Left renal pelvis (tissue), 4 donors: ENCODE measurements at places on chromosomes 7 and 10. TPM values are rescaled to one million over a fixed set of nuclear protein-coding genes. Genes with fewer than 3 reads are reported as not detected.

- no peak for DNase-seq
These were observed 315.1 kb downstream of the C7orf25 start for GRCh38 chr7:42596737-42597136.

- no peak for DNase-seq
These were observed 3.7 kb upstream of the IL2RA start for GRCh38 chr10:6065835-6066234.

- DNase-seq: no peak
These were observed 24.3 kb downstream of the RGS10 start for GRCh38 chr10:119518176-119518575.

GRCh38 chr7:148110097-148110868 is 480.3 kb upstream of the C7orf33 start:
- DNase-seq: no peak

GRCh38 chr7:156140447-156140846 is 328.2 kb upstream of the SHH start:
- no peak for DNase-seq

- DNase-seq: no peak
These were observed 137.1 kb downstream of the KMT2E start for GRCh38 chr7:105151152-105151551.

DNA sequence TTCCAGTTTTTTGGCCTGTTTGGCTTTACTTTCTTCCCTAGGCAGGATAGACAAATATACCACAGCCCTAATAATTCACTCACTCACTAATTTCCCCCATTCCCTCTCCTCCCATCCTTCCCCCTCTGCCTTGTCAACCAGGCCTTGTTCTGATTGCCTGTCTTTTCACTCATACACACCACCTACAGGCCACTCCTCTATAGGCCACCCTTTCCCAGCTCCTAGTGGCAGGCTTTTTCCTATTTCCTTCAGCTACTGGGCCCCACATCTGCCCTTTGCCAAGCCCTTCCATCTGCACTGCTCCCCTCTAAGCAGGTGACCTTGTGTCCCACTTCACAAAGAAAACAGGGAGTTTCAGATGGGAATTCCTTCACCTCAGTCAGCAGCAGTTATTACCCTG is 59.8 kb upstream of the MSRB2 start:
- no peak for DNase-seq

- no peak for DNase-seq
These were observed 18.0 kb upstream of the FGL2 start for GRCh38 chr7:77217474-77218185.

DNA sequence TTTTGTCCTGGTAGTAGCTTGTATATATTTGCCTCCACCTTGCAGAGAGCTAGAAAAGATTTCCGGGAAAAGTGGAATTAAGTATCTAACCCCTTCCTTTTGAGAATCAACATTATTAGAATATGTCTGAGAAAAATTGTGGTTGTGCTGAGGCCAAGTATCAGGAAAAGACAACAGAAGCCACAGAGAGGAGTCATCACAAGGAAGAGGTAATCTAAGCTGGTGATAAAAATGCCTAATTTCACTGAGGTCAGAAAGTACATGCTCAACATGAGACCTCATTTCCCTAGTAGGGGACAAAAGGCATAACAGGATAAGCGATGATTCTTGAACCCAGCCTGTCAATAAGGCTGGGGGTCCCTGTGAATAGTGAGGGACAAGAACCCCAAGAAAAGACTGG is 97.0 kb upstream of the PDE1C start:
- no peak for DNase-seq

DNA sequence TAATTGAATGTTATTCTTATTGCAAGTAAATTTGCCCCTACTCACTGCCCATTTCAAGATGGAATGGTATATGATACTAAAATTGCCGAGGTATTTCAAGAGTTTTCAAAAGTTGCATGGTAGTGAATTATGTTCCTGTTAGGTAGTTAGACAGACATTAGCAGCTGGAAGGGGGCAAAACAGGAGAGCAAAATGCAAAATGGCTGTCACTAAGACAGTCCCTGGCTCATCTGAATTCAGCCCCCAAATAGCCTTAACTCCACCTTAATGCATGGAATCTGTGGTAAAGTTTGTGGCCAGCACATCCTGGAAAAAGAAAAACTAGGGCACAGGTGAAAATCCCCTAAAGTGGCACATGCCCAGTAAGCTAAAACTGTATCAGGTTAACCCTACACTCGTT is 894.9 kb downstream of the NXPH1 start:
- no peak for DNase-seq

GRCh38 chr10:132593389-132593788 is 55.8 kb downstream of the INPP5A start:
- DNase-seq: no peak

DNA sequence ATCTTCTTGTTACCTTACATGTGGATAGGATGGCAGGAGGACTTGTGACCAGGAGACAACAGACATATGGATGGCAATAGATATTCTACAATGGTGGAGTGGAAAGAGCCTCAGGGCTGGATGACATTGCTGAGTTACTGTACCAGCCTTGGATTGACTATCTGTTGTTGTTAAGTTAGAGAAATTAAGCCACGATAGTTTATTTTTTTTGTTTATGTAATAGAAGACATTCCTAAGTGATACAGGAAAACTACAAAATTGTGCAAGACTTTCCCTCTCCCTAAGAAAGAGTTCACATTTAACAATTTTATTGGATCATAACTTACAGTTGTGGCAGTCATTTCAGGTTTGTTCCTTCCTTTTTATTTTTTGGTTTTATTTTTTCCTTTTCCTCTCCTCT is 230.7 kb upstream of the CACNA2D1 start:
- DNase-seq: no peak

GRCh38 chr7:79272066-79272669 is 181.3 kb downstream of the MAGI2 start:
- no peak for DNase-seq

DNA sequence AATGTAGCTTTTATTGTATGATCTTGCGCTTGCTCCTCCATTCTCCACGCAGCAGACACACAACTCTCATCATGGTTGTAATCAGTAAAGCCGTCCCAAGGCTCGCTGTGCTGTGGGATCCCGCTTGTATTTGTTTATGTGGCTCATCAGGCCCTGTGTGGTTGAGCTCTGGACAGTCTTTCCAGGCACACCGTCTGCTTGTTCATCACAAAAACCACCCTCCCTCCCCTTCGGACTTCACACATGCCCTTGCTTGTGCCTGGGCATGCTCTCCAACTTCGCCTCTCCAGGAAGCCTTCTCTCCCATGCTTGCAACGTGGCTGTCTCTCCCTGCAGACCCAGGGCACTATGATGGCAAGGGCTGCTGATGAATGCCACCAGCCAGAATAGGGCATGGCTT is 62.4 kb downstream of the HK1 start:
- no peak for DNase-seq

GRCh38 chr7:19470031-19470430 is 238.8 kb downstream of the POLR1F start:
- DNase-seq: no peak

- DNase-seq: no peak
These were observed 7.0 kb downstream of the TAX1BP1 start for GRCh38 chr7:27746978-27747377.

DNA sequence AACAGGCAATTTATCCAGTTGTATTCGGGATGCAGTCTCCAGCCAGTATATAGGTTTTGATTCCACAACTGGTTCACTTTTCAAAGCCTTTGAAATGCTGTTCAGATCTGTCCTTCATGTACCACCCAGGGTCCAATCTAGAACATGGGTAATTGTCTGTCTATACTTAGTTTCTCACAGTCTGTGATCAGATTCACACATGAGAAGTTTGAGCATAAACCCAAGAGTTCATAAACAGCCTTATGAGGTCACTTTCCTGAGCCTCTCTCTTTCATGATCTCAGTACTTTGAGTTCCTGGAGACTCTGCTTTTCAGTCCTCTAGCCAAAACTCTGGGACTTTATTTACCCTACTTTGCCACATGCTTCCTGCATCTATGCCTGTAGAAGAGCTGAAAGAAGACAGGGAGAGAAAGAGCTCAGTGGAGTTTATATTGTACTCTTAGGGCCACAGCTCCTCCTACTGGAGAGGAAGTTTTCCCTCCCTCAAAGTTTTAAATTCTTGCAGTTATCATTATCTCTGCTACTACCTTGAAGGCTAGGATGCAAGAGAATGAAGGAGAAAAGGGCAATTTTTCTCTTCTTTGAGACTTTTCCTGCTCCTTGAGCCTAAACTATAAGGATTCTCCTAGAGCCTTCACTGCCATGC is 172.0 kb downstream of the ZEB1 start:
- DNase-seq: no peak

GRCh38 chr7:32871624-32872371 is 19.8 kb downstream of the KBTBD2 start:
- no peak for DNase-seq

- no peak for DNase-seq
These were observed 33.5 kb downstream of the AHR start for GRCh38 chr7:17331891-17332501.

DNA sequence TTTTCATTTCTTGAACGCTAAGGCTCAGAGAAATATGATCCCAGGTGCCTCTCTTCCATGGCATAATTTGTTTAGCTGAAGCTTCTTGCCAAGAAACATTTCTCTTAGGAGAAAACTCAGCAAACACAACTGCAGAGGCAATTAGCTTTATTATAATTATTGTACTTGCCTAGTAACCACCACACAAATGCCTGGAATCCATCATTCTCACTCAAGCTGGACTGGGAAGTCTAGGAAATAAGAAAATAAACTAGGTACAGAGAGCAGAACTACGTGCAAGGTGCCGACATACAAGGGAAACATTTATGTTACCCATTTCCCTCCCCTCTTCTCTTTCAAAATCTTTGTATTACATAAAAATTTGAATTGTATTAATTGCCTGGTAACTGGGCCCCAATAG is 15.1 kb downstream of the SLC35B4 start:
- no peak for DNase-seq

DNA sequence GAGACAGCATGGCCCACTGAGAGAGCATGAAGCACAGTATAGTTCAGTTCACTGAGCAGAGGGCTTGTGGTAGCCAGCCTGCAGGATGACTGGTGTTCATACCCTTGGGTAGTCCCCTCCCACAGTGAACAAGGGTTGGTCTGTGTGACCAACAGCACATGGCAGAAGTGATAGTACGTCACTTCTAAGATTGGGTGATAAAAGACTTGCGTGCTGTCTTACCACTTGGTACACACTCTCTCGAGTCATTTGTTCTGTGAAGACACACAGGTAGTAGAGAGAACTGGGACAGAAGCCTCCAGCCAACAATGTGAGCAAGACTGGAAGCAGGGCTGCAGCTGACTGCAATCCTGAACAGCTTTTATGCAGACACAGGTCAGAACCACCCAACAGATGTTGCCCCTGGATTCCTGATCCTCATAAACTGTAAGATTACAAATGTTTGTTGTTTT is 14.6 kb downstream of the EPC1 start:
- no peak for DNase-seq

- no peak for DNase-seq
These were observed 170.6 kb downstream of the FZD1 start for GRCh38 chr7:91434836-91435235.

The USP6NL gene
- polyA plus RNA-seq: 30.5 TPM

The ZNF438 gene
- polyA plus RNA-seq: 7.2 TPM

The HOGA1 gene
- polyA plus RNA-seq: 49.9 TPM

The ACTR3C gene
- 7.8 TPM for polyA plus RNA-seq

The SBDS gene
- polyA plus RNA-seq: 114 TPM

The SLC29A3 gene
- 8.2 TPM for polyA plus RNA-seq

The INTS15 gene
- 31.8 TPM for polyA plus RNA-seq

The ACTA2 gene
- polyA plus RNA-seq: 225 TPM

The LIPM gene
- not detected for polyA plus RNA-seq

The TRPV6 gene
- 13.3 TPM for polyA plus RNA-seq

The ELOVL3 gene
- polyA plus RNA-seq: 2.2 TPM

The MYL10 gene
- polyA plus RNA-seq: 0.31 TPM

The IFIT1B gene
- 0.10 TPM for polyA plus RNA-seq
